ENCODE measurements at places on chromosomes 6 and 20.

GRCh38 chr20:4068708-4069107, 53.4 kb upstream of the RNF24 start:
- no peak for DNase-seq

- DNase-seq = no peak
Observed at GRCh38 chr6:144181639-144182038, 31.3 kb downstream of the STX11 start.

- DNase-seq = no peak
Observed at GRCh38 chr6:43070028-43070632, 6.0 kb upstream of the PTK7 start.

GRCh38 chr6:10451828-10452509, 37.1 kb upstream of the TFAP2A start:
- no peak for DNase-seq

GRCh38 chr6:108610270-108610839, 49.6 kb downstream of the FOXO3 start:
- DNase-seq = no peak

- DNase-seq = no peak
Observed at GRCh38 chr6:1285556-1285955, 26.3 kb upstream of the FOXQ1 start.

Measured in naive B cell (primary cell).